Fibroblast of upper back skin (primary cell): ENCODE measurements at places on chromosomes 2 and 18.

DNA sequence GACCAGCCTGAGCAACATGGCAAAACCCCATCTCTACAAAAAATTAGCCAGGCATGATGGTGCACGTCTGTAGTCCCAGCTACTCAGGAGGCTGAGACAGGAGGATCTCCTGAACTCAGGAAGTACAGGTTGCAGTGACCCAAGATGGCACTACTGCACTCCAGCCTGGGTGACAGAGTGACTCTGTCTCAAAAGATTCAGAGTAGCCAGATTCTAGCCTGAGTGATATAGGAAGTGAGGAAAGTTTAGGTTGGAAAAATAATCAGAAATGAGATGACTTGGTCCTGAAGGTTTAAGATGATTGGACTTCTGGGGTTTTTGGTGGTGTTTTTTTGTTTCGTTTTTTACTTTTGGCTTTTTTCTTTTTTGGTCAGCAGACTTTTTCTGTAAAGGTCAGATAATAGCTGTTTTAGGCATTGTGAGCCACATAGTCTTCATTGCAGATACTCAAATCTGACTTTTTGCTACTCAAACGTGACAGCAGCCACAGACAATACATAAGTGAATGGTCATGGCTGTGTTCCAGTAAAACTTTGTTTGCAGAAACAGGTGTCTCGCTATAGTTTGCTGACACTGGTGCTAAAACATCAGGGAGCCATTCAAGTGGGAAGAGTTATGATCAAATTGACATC is 104.1 kb upstream of the UBXN4 start:
- no peak for DNase-seq

- DNase-seq = no peak
Measured at GRCh38 chr2:65317841-65318240, 90.2 kb downstream of the ACTR2 start.

- DNase-seq = no peak
Measured at GRCh38 chr18:3651266-3651665, 201.3 kb downstream of the TGIF1 start.

DNA sequence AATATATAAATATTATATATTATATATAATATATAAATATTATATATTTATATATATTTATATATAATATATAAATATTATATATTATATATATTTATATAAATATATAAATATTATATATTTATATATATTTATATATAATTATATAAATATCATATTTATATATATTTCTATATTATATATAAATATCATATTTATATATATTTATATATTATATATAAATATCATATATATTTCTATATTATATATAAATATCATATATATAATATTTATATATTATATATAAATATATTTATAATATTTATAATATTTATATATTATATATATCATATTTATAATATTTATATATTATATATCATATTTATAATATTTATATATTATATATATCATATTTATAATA is 321.4 kb downstream of the CDH2 start:
- DNase-seq = no peak

GRCh38 chr2:241083091-241083415 is 19.0 kb downstream of the MTERF4 start:
- no peak for DNase-seq

DNA sequence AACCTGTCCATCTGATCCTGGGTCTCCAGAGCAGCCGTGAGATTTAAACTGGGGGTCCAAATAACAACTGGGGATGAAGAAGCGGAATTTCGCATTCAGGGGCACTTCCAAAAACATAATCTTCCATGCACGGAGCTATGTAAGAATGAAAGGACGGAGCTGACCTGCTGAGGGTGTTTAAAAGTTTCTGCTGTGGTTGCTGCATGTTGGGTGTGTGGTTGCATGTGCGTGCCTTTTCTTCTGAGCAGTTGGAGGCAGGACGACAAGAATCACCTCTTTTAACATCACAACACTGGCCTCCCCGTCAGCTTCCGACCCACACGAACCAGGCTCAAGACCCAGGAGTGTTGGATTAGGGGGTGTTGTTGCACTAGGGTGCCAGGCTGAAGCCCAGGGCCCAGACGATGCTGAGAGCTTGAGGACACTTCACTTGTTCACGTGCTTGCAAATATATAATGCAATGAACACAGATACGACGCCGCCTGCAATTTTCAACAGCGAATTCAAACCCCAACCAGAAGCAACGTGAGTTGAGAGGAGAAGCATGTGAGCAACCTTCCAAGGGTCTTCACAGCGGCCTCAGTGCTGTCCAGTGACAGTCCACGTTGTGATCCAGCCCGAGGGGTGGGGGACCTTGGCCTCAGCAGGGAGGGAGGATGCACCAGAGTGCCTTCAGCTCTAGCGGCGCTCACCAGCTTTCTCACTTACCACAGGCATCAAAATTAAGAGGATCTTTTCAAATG is 76.0 kb upstream of the SALL3 start:
- DNase-seq = no peak

- no peak for DNase-seq
Measured at GRCh38 chr2:86226070-86226469, 26.8 kb downstream of the MRPL35 start.

DNA sequence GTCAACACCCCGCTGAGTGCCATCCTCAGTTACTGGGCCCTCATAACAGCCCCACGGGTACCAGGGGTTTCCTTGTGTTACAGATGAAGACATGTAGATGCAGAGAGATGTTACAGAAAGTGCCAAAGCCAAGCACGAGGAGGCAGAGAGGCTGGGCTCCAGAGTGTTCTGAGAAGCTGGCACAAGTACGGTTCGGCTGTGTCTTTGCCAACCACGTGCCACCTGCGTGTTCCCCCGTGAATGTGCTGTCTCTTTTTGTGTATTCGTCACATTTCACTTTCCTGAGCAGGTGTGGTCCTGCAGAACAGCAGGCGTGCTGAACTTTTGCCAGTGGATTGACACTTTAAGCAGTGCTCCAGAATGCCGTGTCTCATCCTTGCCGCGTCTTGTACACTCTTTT is 124.6 kb downstream of the NCK2 start:
- no peak for DNase-seq

DNA sequence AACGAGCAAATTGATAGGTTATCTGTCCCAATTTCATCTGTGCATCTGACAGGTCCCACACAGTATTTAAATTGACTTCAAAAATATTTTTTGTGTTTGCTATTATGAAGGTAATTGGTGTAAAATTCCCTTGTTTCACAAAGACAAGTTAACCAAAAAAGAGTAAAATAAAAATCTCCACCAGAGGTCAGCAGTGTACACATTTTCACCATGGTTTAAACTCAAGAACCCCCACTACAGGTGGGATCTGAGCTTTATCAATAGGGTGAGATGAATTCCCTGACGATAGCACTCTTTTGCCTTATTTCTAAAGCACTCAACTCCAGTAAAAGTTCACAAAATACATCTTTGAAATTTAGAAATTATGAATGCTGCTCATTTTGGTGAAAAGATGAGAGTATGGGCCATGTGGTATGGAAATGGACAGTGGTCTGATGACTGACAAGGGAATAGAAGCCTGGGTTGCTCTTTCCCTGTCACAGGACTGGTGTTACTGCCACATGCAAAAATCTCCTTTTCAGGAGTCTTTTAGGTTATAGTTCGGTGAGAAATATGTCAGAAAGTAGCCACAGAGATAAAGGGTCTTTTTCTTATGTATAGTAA is 68.0 kb downstream of the SERPINB8 start:
- DNase-seq = peak; percentile 27

- DNase-seq = peak; percentile 59
Measured at GRCh38 chr18:60987963-60988362, 345.3 kb upstream of the CDH20 start.

GRCh38 chr18:25834061-25834460 is 256.4 kb downstream of the SS18 start:
- DNase-seq = no peak

- no peak for DNase-seq
Measured at GRCh38 chr2:200443376-200443775, 66.5 kb downstream of the KCTD18 start.

DNA sequence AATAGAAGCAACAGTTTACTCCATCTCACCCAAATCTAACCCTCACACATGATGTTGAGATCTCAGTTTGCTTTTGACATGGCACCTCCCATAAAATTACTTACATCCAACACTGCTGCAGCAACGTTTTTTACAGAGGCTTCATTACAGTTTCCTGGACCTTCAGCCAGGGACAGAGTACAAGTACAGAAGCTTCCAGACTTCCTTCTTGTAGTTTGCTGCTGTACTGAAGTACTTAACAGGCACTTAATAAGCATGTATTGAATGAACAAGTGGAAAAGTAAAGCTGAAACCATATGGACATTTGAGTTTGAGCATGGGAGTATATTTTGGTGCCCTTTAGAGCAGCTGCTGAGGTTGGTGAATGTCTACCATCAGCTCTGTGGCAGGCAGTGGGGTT is 514.2 kb downstream of the PTPRM start:
- DNase-seq = no peak

- no peak for DNase-seq
Measured at GRCh38 chr2:70557171-70557838, 3.7 kb upstream of the TGFA start.

- DNase-seq = no peak
Measured at GRCh38 chr18:54089749-54090459, 134.6 kb downstream of the MBD2 start.

- peak; percentile 16 for DNase-seq
Measured at GRCh38 chr2:163132850-163133249, 294.3 kb upstream of the KCNH7 start.

DNA sequence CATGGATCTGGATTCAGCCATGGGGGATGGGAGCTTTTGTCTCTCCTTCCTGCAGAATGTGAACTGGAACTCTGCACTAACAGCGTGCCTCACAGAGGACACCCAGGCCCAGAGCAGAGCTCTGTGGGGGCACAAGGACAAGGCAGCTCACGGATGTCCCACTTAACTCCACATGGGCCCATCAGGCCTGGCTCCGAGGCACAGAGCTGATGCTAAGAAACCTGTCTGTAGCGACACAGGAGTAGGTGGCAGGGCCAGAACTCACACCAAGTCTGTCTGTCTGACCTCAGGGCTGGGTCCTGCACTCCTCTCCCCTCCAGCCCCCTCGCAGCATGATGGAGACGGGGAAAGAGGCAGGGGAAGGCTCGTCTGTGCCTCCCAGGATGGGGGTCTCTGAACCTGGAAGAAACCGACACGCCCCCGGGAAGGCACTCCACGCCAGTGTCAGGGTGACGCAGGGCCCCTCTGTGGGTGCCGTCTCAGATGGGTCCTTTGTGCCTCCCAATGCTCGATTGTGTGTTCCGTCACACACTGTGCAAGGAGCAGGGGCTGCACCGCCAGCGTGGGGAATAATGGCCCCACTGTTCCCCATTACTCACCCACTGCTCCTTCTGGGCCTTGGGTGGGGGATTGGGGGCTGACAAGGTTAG is 36.6 kb downstream of the FAM178B start:
- no peak for DNase-seq

GRCh38 chr2:71498261-71498701 is 44.9 kb downstream of the DYSF start:
- DNase-seq = peak; percentile 88

DNA sequence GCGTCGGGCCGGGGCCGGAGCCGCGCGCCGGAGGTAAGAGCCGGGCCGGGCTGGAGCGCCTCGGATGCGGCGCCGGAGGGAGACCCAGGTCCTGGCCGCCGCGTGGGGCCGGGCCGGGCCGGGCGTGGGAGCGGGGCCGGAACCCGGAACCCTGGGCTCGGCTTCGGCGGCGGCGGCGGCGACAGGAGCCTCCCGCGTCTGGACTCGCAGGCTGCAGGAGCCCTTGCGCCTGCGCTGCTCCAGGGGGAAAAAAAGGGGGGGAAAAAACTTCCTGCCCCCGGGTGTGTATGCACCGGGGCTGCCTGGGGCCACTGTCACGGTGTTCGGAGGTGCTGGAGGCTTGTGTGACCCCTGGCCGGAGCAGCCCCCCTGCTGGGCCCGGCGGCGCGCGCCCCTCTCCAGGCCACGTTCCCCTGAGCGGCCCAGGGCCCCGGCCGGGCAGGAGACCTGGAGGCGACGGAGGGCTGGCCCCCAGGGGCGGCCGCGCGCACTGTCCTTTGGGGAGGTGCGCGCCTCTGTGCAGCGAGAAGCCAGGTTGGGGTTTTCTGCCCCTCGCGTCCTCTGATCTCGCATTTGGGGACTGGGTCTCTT is 864 bp downstream of the KLHL29 start:
- DNase-seq = no peak

DNA sequence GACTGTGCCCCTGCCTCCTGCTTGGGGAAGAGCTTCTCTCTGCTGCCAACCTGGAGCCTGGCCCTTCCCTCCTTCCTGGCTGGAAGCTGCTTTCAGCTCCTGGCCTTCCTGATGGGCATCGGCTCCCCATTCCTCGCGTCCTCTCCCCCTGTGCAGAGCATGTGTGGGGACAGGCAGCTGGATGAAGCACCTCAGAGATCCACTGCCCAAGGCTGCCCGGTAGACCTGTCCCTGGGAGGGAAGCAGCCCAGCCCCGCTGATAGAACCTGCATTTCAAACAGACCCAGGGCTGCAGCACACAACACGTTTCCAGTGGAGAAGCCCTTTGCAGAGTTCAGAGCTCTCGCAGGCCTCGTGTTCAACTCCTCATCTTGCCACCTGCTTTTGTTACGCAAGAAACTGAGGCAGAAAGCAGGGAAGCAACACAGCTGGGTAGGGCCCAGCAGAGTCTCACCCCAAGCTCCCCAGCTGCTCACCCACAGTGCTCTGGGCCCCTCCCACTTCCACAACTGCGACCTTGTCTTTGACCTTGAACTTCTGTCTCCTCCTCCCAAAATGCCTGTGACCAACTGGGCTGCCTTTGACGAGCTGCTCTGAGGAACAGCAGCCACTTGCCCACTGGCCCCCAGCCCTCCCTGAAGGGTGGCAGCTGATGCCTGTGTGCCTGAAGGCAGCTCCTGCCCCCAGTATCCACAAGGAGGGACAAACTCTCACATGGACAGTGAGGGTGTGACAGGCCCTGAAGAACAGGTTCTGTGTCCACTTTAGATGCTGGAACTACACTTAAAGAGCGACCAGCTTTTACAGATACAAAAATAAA is 65.5 kb downstream of the PARD6G start:
- DNase-seq = no peak

DNA sequence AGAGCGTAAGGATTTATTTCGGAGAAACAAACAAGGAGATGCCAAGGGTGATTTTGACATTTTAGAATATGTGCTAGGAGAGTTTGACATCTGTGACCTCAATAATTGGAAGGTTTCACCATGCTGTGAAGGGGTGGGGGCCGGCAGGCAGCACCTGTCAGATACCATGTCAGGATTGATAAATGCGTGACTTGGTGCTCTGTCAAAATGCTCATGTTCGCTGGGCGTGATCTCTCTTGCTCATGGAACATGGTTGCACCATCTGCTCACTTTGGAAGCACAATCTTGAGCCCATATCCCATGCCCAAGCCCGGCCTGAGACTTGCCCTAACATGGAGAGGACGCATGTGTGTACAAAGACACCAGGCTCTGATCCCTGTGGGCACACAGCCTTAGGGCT is 347.6 kb downstream of the RNF144A start:
- no peak for DNase-seq
